Gastroesophageal sphincter (tissue), 4 donors: ENCODE measurements at places on chromosomes 16 and 17. TPM values are rescaled to one million over a fixed set of nuclear protein-coding genes. Genes with fewer than 3 reads are reported as not detected.

DNA sequence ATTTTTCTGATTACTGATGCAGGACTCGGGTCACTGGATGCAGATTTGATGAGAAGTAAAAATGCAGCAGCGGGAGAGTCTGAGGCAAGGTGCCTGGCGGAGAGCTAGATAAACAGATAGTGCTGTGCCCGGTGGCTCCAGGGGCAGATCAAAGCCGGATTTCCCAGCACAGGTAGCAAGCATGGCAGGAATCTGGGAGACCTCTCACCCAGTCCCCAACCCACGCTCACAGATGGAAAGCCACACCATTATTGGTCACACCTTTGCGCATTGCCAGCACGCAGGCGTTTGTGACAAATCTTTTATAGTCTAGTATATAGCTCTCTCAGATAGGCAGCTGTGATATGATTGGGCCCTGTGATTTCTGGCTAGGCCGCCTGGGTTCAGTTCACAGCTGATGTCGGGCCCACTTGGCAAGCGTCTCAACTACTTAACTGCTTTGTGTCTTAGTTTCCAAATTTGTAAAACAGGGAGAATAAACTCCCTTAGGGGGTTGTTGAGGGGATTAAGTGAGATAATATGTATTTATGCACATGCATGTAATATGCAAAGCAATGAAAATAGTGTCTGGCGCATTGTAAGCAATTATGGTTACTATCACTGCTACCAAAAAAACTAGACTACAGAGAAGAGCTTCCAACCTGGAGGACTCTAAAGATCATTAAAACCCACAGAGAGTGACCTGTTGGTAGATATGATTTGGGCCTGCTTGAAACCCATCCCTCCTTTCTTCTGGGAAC is 42.0 kb upstream of the NFAT5 start:
- ATAC-seq = no peak

- peak; percentile 35 for ATAC-seq
These were observed 721 bp upstream of the BEAN1 start for GRCh38 chr16:66426112-66427035.

DNA sequence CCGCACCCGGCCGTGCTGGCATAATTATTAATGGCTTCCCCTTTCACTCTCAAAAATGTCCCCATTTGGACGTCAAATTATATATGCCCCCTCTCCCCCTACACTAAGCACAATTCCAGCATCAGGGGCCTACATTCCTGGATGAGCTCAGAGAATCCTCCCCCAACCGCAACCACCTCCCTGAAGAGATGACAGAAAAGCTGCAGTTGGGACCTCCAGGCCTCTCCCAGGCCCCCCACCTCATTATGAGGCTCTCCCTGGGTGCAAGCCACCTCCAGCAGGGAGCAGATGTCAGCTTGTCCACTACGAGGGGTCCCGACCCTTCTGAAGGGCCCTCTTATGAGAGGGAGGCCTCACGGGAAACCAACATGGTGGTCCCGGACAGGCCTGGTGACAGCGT is 18.5 kb upstream of the NCBP3 start:
- ATAC-seq = no peak

DNA sequence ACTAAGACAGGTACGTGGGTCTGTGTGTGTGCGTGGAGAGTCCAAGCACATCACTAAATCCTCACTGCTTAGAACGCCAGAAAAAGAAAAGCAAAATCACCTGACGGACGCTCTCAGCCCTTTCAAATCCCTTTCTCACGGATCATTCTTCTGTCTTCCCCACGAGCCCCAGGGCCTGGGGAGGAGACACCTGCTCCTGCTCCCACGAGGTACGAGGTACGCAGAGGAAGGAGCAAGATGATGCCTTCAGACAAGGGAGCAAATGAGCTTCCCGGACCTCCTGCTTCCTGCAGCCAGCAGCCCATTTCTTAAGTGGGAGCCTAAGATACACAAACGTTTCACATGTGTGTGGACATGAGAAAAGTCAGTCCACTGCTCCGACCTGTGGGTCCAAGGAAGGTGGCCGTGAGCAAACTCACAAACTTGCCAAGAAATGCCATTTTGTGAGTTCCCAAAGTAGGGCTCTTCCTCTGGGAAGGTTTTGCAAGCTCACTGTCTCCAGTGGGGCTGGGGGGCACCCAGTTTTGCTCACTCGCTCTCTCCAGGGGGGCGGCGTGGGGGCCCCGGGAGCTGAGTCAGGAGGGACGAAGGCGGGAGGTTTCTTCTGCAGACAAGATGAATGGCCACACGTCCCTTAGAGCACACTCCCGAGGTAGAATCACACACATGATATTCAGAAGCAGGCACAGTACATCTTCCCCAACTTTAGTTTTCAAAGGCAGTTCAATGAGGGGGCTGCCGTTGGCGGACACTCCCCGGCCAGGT is 68.1 kb downstream of the MRM3 start:
- ATAC-seq = no peak

- no peak for ATAC-seq
These were observed 3.6 kb downstream of the CLUH start for GRCh38 chr17:2707721-2708584.

DNA sequence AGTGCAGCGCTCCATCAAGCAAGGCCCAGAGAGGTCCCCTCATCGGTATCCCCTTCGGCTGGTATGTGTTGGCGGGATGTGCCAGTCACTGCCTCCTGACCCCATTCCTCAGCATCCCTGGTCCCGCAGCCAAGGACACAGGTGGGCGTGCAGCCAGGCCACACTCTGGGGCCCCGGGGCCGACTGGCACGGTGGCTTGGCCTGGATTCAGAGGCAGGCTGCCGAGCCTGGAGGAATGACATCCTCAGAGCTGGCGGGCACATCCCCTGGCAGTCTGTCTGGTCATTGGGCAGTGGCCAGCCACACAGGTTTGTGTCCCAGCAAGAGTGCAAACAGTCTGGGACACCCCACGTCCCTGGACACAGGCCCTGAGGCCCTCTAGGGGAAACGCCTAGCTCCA is 111.1 kb downstream of the SDK2 start:
- no peak for ATAC-seq

DNA sequence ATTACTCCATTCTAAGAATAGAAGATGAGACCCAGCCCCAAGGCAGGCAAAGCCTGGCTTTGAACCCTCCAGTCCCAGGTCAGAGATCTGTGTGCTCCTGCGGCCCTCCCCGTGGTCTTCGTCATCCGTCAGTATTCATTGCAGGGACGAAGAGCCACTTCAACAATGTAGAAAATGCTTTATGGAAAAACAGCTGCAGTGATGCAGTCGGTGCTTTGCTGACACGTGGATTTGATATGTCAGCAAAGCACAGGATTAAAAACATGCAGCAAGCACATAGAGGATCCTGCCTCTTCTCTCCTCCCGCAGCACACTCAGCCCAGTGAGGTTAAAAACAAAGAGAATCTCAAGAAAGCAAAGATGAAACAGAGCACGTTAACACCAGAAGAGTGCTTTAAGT is 117.1 kb upstream of the AXIN2 start:
- no peak for ATAC-seq

DNA sequence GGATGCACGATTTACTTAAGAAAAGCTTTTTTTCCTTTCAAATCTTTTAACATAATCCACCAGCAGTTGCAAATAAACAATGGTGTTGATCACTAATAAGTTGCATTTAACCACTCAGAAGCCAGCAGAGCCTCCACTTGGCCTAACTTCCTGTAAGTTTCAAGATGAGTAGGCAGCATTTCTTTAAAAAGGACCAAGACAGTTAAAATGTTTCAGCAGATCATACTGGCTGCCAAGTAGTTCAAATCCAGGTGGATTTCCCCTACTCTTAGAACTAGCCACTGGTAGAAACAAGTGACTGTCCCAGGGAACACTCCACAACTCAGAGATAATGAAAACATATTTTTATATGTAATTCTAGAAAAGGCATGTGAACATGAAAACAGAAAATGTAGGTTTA is 17.0 kb upstream of the RFFL start:
- no peak for ATAC-seq

- peak; percentile 45 for ATAC-seq
These were observed 142.9 kb downstream of the RAB11FIP4 start for GRCh38 chr17:31534223-31534888.

GRCh38 chr17:80220736-80221215 is 549 bp downstream of the SLC26A11 start:
- peak; percentile 64 for ATAC-seq

GRCh38 chr16:1102921-1103635 is 7.0 kb upstream of the C1QTNF8 start:
- peak; percentile 50 for ATAC-seq

DNA sequence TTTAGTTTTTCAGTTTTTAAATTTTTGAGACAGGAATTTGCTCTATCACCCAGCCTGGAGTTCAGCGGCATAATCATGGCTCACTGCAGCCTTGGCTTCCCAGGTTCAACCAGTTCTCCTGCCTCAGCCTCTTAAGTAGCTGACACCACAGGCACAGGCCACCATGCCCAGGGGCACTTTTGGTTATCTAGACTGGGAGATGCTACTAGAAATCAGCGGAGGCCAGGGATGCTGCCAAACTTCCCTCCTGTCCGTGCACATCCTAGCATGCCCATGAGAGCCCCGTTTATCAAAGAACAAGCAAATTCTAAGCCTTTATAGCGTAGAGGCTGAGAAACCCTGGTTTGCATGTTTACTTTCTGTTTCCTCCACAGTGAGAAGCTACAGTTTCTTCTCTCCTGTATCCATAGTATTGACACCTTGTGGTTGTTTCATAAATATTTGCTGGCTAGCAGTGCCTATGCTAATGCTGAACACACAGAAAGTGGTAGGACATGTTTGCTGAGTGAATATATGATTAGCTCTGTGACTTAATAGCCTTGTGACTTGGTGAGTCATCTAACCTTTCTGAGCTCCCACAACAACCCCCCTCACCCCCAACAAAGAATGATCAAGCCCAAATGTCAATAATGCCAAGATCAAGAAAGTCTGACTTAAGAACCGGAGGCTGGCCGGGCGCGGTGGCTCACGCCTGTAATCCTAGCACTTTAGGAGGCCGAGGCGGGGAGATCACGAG is 39.2 kb upstream of the MAF start:
- ATAC-seq = no peak

DNA sequence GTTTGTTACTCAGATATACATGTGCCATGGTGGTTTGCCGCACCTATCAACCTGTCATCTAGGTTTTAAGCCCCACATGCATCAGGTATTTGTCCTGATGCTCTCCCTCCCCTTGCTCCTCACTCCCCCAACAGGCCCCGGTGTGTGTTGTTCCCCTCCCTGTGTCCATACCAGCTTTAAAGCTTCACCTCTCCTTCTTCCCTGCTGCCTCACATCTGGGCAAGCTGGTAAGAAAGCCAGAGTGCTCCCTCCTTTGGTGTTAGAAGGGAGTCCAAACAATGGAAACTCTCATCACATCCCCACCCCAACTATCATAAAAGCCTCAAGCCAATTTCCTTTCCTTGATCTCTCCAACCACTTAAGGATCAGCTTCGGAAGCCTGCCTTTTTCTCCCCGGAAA is 1115.6 kb upstream of the GOT2 start:
- ATAC-seq = no peak

GRCh38 chr17:3527896-3528295 is 29.7 kb downstream of the TRPV3 start:
- no peak for ATAC-seq

DNA sequence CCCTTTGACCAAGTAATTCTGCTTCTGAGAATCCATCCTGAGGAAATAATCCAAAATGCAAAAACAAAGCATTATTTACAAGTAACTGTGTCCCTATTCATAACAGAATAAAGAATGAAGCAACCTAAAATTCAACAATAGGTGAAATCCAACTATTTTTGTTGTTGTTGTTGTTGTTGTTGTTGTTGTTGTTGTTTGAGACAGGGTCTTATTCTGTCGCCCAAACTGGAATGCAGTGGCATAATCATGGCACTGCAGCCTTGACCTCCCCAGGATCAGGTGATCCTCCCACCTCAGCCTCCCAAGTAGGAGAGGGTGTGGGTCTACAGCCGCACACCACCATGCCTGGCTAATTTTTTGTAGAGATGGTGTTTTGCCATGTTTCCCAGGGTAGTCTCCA is 75.9 kb upstream of the MTMR4 start:
- no peak for ATAC-seq

GRCh38 chr17:50055055-50055425 is 870 bp upstream of the ITGA3 start:
- ATAC-seq = peak; percentile 37

DNA sequence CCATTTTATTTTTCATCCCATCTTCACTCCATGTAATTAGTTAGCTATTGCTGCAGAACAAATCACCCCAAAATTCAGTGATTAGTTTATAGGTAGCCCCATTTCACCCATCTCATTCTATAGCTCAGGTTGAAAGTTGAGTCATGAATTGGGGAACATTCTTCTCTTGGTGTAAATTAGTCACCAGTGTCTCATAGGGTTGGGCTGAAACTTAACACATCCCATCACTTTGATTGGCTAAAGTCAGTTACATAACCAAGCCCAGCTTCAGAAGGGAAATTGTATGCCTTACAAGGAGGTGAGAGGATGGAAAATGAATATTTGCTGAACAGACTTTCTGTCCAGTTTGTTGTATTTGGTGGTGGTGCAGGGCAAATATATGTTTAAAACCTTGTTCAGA is 477.5 kb downstream of the WWOX start:
- ATAC-seq = no peak

GRCh38 chr16:85687651-85688471 is 893 bp downstream of the GINS2 start:
- ATAC-seq = no peak

GRCh38 chr17:31002047-31002446 is 31.2 kb downstream of the RNF135 start:
- no peak for ATAC-seq

DNA sequence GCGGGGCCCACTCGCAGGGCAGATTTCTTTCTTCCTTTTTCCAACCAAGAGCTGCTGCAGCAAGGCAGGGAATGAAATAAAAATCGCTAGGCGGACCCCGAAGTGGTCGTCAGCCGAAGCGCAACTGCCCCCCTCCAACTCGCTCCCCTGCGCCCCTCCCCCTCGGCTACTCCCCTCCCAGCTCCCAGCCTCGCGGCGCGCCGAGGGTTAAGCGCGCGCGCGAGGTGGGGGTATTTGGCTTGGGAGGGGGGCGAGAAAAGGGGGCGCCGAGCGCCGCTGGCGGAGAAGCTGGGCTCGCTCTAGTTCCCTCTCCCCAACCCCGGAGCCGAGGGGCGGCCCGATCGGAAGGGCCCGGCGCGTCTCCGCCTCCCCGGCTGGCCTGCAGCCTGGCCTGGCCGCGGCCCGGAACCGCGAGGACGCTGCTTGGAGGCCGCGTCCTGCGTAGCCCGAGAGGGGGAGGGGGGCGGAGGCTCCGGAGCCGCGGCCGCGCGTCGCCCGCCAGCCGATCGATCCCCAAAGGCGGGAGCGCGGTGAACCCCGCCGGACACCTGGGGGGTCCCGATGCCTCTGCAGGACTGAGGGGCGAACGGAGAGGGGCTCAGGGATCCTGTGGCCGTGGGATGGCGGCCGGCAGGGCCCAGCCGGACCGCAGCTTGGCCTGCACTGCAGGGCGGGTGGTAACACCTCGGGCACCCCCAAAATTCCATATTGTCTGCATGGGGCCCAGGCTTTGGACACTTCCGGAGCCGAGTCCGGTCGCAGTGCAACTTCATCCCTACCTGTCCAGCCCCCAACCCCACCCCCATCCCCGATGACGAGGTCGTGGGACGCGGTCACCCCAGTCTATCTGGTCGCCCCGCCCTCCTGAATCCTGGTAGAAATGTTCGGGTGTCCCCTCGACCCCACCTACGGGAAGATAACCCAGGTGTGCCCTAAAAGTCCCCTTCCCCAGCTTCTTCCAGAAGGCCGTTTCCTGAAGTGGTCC is 4.9 kb upstream of the CBX4 start:
- peak; percentile 66 for ATAC-seq

WFDC1 gene
- total RNA-seq = 32.6 TPM

SMIM36 gene
- total RNA-seq = not detected

HOXB1 gene
- total RNA-seq = not detected

SSTR5 gene
- total RNA-seq = not detected

TADA2A gene
- 17.5 TPM for total RNA-seq

PSMC3IP gene
- total RNA-seq = 6.8 TPM

OR1F1 gene
- total RNA-seq = not detected

CMTM1 gene
- not detected for total RNA-seq

KRT9 gene
- not detected for total RNA-seq

CCDC154 gene
- total RNA-seq = not detected

RHBDL1 gene
- 1.5 TPM for total RNA-seq
